ENCODE measurements at places on chromosomes 3 and 15. TPM values are rescaled to one million over a fixed set of nuclear protein-coding genes. Genes with fewer than 3 reads are reported as not detected.
A peak's percentile ranks its signal among the peaks of the same experiment; 100 is the strongest.

DNA sequence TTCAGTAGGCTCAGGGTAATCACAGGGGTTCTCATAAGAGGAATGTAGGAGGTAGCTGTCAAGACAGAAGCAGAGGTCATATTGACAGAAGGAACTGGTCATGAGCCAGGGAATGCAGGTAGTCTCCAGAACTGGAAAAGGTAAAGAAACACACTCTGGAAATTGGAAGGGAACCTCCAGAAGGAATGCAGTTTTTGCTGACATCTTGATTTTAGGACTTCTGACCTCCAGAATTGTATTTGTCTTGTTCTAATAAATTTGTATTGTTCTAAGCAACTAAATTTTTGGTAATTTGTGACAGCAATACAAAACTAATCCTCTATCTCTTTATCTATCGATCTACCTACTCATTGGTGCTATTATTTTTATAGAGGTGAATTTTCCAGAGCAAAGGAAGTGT lies 49.2 kb downstream of the OTOL1 start:
- DNase-seq: no peak
- H3K4me1 ChIP-seq: no peaks in the 10 kb centered on the region
- no peak overlapping the region for H3K27ac ChIP-seq
- no peak overlapping the region for H3K4me3 ChIP-seq
- no peaks in the 10 kb centered on the region for H3K27me3 ChIP-seq
- H3K36me3 ChIP-seq: no peaks in the 10 kb centered on the region

- peaks cover 5% of the 10 kb centered on the region for H3K4me1 ChIP-seq
- no peaks in the 10 kb centered on the region for H3K36me3 ChIP-seq
- no peak for DNase-seq
Observed at GRCh38 chr3:178275793-178276192, 260.4 kb upstream of the KCNMB2 start.

- no peaks in the 10 kb centered on the region for H3K27me3 ChIP-seq
- no peak overlapping the region for H3K4me3 ChIP-seq
- H3K4me1 ChIP-seq: peaks cover 91% of the 10 kb centered on the region
- no peaks in the 10 kb centered on the region for H3K36me3 ChIP-seq
- H3K27ac ChIP-seq: peak overlapping the region; percentile 60
Observed at GRCh38 chr3:30657914-30658313, 51.5 kb downstream of the TGFBR2 start.

GRCh38 chr3:160758929-160759577 lies 3.0 kb downstream of the PPM1L start:
- H3K4me1 ChIP-seq: peaks cover 27% of the 10 kb centered on the region
- no peak for DNase-seq
- no peak overlapping the region for H3K27ac ChIP-seq

DNA sequence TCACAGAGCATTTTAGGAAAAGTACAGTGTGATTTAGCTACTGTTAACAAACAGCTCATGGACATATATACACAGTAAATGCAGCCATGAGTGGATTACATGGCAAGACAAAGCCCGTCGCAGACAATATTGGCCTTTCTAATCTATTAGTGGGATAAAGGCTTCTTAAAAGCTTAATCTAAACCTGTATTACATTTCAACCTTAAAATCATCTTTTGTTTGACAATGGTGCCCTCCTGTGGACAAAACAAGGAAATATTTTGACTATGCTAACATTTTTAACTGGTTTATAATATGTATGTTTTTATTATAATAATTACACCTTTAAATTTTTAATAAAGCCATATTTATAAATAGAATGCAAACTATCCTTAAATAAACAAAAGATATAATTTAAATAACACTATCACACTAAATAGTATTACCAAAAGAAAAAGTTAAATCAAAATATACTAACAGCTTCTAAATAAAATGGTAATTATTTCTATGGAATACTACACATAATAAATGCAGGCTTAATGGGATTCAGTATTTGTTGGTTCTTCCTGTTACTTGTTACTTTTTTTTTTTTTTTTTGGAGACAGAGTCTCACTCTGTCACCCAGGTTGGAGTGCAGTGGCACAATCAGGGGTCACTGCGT lies 38.6 kb downstream of the TAFA4 start:
- DNase-seq: no peak
- no peak overlapping the region for H3K27ac ChIP-seq
- no peak overlapping the region for H3K4me3 ChIP-seq
- no peaks in the 10 kb centered on the region for H3K27me3 ChIP-seq
- no peaks in the 10 kb centered on the region for H3K4me1 ChIP-seq
- H3K36me3 ChIP-seq: no peaks in the 10 kb centered on the region

DNA sequence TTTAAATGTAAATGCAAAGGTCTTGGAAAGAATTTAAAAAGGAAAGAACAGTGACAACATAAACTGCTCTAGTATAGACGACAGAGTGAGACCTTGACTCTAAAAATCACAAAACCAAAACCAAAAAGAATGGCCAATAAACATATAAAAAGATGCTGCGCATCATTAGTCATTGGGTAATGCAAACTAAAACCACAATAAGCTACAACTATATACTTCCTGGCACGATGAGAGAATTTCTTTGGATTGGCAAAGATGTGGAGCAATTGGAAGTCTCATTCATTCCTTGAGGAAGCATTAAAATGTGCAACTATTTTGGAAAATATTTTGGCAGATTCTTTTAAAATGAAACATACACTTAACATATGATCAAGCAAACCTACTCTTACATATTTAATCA lies 98.7 kb upstream of the ZPLD1 start:
- no peaks in the 10 kb centered on the region for H3K4me1 ChIP-seq
- no peak overlapping the region for H3K4me3 ChIP-seq
- no peak overlapping the region for H3K27ac ChIP-seq
- no peaks in the 10 kb centered on the region for H3K36me3 ChIP-seq
- DNase-seq: no peak

- no peak overlapping the region for H3K4me3 ChIP-seq
- no peaks in the 10 kb centered on the region for H3K27me3 ChIP-seq
- no peak overlapping the region for H3K27ac ChIP-seq
- no peaks in the 10 kb centered on the region for H3K4me1 ChIP-seq
- no peak for DNase-seq
- H3K36me3 ChIP-seq: no peaks in the 10 kb centered on the region
Observed at GRCh38 chr3:32384938-32385337, 6.7 kb upstream of the CMTM7 start.

GRCh38 chr15:60793656-60794055 lies 314.7 kb upstream of the ICE2 start:
- H3K27ac ChIP-seq: no peak overlapping the region
- DNase-seq: no peak
- no peaks in the 10 kb centered on the region for H3K36me3 ChIP-seq
- no peak overlapping the region for H3K4me3 ChIP-seq
- H3K4me1 ChIP-seq: peaks cover 17% of the 10 kb centered on the region

DNA sequence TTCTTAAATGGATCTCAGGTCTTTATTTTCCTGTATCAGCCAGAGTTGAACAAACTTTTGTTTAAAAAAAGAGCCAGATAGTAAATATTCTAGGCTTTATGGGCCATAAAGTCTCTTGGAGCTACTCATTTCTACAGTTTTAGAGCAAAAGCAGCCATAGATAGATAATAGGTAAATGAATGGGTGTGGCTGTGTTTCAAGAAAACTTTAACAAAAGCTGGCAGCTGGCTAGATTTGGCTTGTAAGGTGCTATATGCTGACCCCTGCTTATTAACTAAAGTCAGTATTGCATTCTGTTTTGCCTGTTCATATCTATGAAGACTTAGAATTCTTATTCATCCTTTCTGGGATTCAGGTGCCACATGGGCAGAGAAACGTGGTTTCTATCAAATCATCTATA lies 29.0 kb downstream of the MFN1 start:
- no peak overlapping the region for H3K27ac ChIP-seq
- no peaks in the 10 kb centered on the region for H3K4me1 ChIP-seq
- H3K36me3 ChIP-seq: no peaks in the 10 kb centered on the region
- DNase-seq: no peak

DNA sequence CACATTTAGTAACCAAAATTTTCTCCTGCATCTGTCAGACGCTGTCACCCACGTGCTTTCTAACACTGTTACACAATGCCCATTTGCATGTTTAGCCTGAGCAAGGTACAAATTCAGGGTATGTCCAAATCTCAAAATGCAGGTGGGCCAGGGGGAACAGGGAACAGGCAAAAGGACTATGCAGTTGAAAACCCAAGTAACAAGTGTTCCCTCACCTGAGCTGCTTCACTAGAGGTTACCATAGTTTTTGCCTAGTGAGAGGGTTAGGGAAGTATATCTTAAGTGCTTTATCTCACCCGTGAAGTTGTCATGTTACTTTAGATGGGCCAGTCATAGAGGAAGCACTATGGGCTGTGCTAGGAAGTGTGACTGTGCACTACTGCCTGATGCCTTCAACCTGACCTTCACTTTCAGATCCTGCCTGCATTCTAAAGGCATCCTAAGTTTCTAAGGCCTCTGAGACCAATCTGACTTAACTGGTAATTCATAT lies 6.0 kb upstream of the TMEM87A start:
- H3K36me3 ChIP-seq: peaks cover 32% of the 10 kb centered on the region
- no peak for DNase-seq
- H3K27ac ChIP-seq: no peak overlapping the region
- H3K4me1 ChIP-seq: peaks cover 23% of the 10 kb centered on the region
- H3K27me3 ChIP-seq: no peaks in the 10 kb centered on the region

- DNase-seq: no peak
- no peaks in the 10 kb centered on the region for H3K36me3 ChIP-seq
- H3K27me3 ChIP-seq: no peaks in the 10 kb centered on the region
Observed at GRCh38 chr15:93210995-93211394, 122.0 kb upstream of the RGMA start.

DNA sequence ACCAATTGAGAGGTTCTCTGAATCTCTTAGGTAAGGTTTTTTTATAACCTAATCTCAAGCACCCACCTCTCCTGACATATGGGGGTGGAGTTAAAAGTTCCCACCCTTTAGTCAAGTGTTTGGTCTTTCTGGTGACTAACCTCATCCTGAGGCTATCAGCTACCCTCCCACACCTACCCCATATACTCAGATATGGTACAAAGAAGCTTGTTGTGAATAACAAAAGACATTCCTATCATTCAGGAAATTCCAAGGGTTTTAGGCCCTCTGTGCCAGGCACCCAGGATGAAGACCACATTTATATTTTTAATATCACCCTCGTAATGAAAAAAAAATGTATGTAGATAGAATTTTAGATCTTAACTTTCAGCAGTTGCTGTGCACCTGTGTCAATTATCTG lies 9.0 kb downstream of the CHMP2B start:
- no peaks in the 10 kb centered on the region for H3K27me3 ChIP-seq
- no peak overlapping the region for H3K27ac ChIP-seq
- H3K4me1 ChIP-seq: peaks cover 22% of the 10 kb centered on the region
- no peaks in the 10 kb centered on the region for H3K36me3 ChIP-seq
- no peak overlapping the region for H3K4me3 ChIP-seq

- H3K27me3 ChIP-seq: no peaks in the 10 kb centered on the region
- H3K36me3 ChIP-seq: no peaks in the 10 kb centered on the region
- no peak overlapping the region for H3K4me3 ChIP-seq
Observed at GRCh38 chr15:83248151-83249029, 36.1 kb downstream of the BNC1 start.

- no peak overlapping the region for H3K27ac ChIP-seq
- H3K36me3 ChIP-seq: no peaks in the 10 kb centered on the region
- no peaks in the 10 kb centered on the region for H3K27me3 ChIP-seq
- no peaks in the 10 kb centered on the region for H3K4me1 ChIP-seq
- H3K4me3 ChIP-seq: no peak overlapping the region
Observed at GRCh38 chr15:81244306-81244705, 47.6 kb downstream of the IL16 start.

DNA sequence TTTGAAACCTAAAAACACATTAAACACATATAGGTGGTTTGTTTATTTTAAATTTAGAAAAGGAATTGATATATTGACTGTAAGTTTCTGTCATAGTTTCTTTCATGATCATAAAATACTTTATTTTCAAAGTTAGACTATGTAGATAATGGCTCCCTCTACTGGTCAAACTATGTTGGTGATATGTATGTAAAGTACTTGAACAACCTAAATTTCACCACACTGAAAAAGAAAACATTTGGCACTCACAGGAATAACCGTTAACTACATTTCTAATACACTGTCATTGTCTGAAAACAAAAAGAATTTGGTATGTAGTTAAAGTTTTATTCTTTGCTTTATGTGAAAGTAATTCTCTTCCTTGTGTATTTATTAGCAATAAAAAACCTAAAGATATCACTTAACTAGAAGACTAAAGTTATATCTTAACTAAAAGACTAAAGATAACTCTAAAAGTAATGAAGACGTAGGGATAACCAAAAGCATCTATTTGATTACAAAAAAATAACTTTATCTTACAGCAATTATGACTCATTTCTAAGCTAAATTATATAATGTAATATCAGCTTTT lies 427.5 kb downstream of the VGLL3 start:
- no peaks in the 10 kb centered on the region for H3K27me3 ChIP-seq
- DNase-seq: no peak
- no peaks in the 10 kb centered on the region for H3K36me3 ChIP-seq
- H3K4me3 ChIP-seq: no peak overlapping the region
- no peaks in the 10 kb centered on the region for H3K4me1 ChIP-seq

- no peaks in the 10 kb centered on the region for H3K27me3 ChIP-seq
- no peak for DNase-seq
- no peaks in the 10 kb centered on the region for H3K36me3 ChIP-seq
Observed at GRCh38 chr3:122774564-122774963, 19.1 kb downstream of the HSPBAP1 start.

DNA sequence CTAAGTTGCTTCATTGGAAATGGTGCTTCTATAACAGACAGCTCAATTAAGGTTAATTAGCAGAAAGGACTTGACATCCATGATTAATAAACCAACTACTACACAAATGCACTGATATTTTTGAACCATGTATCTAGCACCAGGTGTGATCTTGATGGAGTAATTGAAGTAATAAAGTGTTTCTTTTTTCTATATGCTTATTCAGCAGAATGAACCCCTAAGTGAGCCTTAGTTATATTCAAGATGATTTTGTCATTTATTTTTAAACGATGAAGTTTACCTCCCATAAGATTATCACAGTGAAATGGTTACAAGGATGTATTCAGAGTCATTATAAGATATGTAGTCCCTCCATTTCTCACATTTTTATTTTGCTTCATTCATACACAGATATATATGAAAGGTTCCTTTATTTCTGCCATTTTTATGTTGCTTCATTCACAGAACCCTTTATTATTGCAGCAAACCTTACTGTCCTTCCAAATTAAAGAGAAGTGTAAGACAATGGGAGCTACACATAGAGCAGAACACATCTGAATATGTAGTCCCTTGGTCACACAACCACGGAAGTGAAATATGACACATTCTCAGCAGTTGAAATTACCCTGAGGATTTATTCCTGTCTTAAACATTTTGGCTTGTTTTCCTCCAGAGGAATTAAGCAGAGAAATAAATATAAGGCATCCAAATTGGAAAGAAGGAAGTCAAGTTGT lies 295.0 kb downstream of the RAP2B start:
- no peaks in the 10 kb centered on the region for H3K36me3 ChIP-seq
- H3K27ac ChIP-seq: no peak overlapping the region
- no peaks in the 10 kb centered on the region for H3K4me1 ChIP-seq
- H3K4me3 ChIP-seq: no peak overlapping the region

GRCh38 chr3:24550588-24550987 lies 55.9 kb upstream of the THRB start:
- no peak for DNase-seq
- H3K36me3 ChIP-seq: no peaks in the 10 kb centered on the region
- H3K27ac ChIP-seq: no peak overlapping the region
- H3K4me3 ChIP-seq: no peak overlapping the region
- no peaks in the 10 kb centered on the region for H3K27me3 ChIP-seq

GRCh38 chr3:179615458-179616173 lies 11.0 kb downstream of the NDUFB5 start:
- H3K27me3 ChIP-seq: no peaks in the 10 kb centered on the region
- H3K27ac ChIP-seq: no peak overlapping the region
- H3K4me1 ChIP-seq: no peaks in the 10 kb centered on the region

Gene CFAP92
- not detected for total RNA-seq

Gene LRTM1
- total RNA-seq: not detected

Gene SLC9C1
- not detected for total RNA-seq

Gene AHSG
- not detected for total RNA-seq

Gene MYO1E
- 16.9 TPM for total RNA-seq

Gene PRRT3
- total RNA-seq: 1.7 TPM

Gene PLSCR5
- total RNA-seq: not detected

Gene CCDC80
- total RNA-seq: 51.6 TPM
